Stimulated activated CD8-positive, alpha-beta memory T cell treated with anti-CD3 and anti-CD28 coated beads, Interleukin-4, amount 100 ng/mL, for 1 hour (primary cell): ENCODE measurements at places on chromosomes 11 and 22.

GRCh38 chr11:110455718-110456117, 26.0 kb downstream of the FDX1 start:
- DNase-seq = no peak

DNA sequence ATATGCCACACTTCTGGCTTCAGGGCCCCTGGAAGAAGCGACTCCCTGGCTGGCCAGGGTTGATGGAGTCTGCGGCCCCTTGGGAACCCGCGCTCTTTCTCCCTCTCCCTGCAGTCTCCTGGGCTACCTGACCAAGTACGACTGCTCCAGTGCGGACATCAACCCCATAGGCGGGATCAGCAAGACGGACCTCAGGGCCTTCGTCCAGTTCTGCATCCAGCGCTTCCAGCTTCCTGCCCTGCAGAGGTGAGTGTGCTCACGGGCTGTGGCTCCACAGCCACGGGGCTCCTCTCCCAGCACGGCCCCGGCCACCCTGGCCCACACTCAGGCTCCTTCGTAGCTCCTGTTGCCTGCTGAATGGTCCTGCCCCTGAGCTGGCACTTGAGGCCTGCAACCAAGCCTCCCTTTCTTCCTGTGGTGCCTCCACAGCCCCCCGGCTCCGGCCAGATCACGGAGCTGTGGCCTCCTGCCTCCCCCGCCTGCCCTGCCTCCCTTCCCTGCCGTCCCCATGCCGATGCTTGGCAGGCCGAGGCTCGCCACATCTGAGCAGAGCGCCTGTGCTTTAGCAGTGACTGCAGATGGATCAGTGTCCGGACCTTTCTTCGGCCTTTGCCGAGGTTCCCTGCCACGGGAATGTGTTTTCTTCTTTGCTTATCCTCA, 36.2 kb upstream of the KRTAP5-7 start:
- no peak for DNase-seq

GRCh38 chr22:29369460-29369859, 18.9 kb downstream of the AP1B1 start:
- DNase-seq = no peak

GRCh38 chr11:28773606-28774005, 665.4 kb downstream of the METTL15 start:
- DNase-seq = no peak

GRCh38 chr11:15590132-15590531, 475.4 kb downstream of the INSC start:
- DNase-seq = no peak

- DNase-seq = no peak
Measured at GRCh38 chr11:23789200-23789853, 707.5 kb upstream of the LUZP2 start.

DNA sequence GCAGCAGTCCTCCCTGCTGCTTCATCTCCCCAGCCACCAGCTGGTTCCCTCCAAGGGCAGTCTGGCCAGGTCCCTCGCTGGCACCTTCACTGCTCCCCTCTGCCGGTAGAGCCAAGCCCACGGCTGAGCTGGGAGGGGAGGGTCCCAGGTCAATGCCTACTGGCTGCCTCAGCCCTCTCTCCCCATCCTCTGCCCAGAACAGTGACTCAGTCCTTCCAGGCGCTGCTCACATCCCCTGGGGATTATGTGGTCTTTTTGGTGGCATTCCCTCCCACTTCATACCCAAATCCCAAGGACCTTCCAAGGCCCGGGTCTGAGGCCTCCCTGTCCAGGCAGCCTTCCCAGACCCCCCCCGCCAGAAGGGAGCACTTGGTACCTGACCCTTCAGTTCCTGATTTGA, 44.9 kb downstream of the WNT7B start:
- no peak for DNase-seq

- DNase-seq = no peak
Measured at GRCh38 chr11:24885580-24886173, 388.8 kb downstream of the LUZP2 start.

- no peak for DNase-seq
Measured at GRCh38 chr11:9760193-9760575, 96.3 kb downstream of the SWAP70 start.

- DNase-seq = no peak
Measured at GRCh38 chr11:118383657-118384056, 17.7 kb upstream of the ATP5MG start.

DNA sequence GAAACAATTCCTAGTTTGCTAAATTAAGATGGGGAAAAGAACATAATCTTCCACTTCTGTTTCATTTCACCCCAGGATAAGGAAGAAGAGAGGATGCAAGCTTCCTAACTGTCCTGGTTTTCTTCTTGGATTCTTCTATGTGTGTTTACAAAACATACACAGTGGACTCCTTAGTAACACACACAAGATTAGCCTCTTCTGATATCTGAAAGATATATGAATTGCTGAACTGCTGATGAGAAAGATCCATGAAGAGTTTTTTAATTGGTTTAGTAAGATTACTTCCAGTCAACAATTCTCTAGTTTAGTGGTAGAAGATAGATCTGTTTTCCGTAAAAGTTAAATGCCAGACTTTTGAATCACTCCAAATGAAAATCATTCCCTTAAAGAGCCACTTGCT, 86.8 kb downstream of the WT1 start:
- no peak for DNase-seq

- no peak for DNase-seq
Measured at GRCh38 chr22:46985507-46985882, 223.0 kb downstream of the TBC1D22A start.

DNA sequence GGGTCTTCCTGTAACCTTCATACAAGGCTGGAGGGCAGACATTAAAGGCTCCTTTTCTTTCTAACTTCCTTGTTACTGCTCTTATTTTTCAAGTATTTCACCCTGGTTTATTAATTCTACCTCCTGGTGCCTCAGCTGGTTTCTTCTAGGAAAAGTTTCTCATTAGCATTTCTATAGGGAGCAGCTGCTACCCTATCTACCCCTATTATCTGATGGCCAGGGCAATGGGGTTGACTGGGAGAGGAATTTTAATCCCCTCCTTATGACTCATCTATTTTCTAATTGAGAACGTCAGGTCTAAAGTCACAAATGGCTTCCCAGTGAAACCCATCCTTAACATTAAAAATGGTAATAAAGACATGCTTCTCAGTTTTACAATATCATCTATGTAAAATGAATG, 5.0 kb downstream of the MAP6 start:
- no peak for DNase-seq

- DNase-seq = no peak
Measured at GRCh38 chr22:40107244-40107643, 70.5 kb upstream of the TNRC6B start.

- no peak for DNase-seq
Measured at GRCh38 chr22:17120711-17121232, 388 bp downstream of the TMEM121B start.

- DNase-seq = no peak
Measured at GRCh38 chr11:18749681-18750319, 23.8 kb upstream of the IGSF22 start.

DNA sequence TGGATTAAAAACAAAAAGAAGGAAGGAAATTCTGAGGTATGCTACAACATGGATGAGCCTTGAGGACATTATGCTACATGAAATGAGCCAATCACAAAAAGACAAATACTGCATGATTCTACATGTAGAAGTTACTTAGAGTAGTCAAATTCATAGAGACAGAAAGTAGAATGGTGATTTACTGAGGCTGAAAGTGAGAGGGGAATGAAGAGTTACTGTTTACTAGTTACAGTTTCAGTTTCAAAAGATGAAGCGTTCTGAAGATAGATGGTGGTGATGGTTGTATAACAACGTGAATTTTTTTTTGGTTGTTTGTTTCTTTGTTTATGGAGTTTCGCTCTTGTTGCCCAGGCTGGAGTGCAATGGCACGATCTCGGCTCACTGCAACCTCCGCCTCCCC, 9.5 kb downstream of the OR5P2 start:
- no peak for DNase-seq

- no peak for DNase-seq
Measured at GRCh38 chr22:49550141-49550430, 277.6 kb downstream of the BRD1 start.

- DNase-seq = no peak
Measured at GRCh38 chr11:19441752-19442553, 201.2 kb upstream of the E2F8 start.

DNA sequence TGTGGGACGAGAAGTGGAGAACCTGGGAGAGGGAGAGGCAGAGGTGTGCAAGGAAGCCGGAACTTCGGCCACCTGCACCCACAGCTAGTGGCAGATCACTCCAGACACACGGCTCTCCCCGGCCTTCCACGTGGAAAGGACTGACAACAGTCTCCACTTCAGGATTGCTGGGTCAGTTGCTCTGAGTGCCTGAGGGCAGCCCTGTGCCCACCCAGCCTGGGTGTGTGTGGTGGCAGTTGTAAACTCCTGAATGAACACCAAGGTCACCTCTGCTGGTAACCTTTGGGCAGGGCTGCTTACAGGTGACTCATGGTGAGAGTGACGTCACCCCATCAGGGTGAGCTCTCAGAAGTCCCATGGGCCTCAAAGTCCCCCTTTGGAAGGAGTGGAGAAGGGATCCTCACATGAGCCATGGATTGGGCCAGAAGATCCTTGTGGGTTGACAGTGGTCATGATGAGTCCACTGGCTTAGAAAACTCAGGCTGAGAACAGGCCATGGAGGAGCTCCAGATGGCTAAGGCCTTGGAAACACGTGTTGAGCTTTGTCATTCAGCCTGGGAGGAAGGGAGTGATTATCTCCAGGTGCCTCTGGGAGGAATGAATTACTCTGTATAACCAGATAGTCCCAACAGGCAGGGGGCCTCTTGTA, 71.3 kb downstream of the BCR start:
- no peak for DNase-seq

GRCh38 chr11:100557830-100558611, 129.1 kb upstream of the ARHGAP42 start:
- no peak for DNase-seq
